Glomerular endothelial cell (primary cell): ENCODE measurements at places on chromosomes 6 and 20.

GRCh38 chr6:136987526-136987925 is 57.2 kb downstream of the IL20RA start:
- DNase-seq = no peak

DNA sequence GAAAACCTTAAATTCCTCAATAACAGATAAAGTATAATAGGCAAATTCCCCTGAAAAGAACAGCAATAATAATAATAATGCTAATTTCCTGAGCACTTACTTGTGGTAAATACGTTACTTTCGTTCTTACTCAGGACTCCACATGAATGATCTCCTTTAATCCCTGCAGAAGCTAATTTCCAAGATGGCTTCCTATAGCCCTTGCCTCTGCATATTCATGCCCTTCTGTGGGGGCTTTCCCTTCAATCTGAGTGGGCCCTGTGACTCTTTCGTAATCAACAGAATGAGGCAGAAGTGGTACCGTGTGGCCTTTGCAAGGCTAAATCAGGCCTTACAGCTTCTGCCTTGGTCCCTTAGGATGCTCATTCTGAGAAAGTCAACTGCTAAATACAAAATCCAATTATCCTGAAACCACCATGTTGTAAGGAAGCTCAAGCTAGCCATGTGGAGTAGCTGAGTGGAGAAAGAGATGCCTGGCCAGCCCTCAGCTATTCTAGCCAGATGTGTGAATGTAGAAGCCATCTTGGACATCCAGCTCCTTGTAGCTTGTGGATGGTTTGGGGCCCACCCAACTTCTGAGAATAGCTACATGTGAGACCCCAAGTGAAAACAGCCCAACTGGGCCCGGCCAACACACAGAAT is 50.5 kb downstream of the MCUR1 start:
- DNase-seq = no peak

GRCh38 chr6:42260972-42261371 is 43.3 kb upstream of the MRPS10 start:
- DNase-seq = no peak

- no peak for DNase-seq
Measured at GRCh38 chr6:89489078-89489477, 56.1 kb downstream of the ANKRD6 start.

GRCh38 chr20:11844691-11845090 is 73.0 kb upstream of the BTBD3 start:
- no peak for DNase-seq

DNA sequence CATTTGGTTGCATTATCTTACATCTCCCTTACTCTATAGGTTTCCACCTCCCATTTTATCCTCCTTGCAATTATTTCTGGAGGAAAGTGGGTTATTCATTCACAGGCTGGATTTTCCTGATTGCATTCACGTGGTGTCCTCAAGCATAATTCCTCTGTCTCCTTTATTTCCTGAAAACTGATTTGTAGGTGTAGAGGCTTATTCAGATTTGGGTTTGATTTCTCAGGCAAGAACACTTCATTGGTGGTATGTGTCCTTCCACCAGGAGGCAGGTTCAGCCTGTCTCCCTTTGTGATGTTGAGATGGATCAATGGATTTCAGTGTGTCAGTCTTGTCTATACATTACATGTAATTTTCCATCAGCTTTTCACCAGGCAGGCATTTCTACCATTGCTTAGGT is 17.3 kb downstream of the DNPH1 start:
- no peak for DNase-seq

DNA sequence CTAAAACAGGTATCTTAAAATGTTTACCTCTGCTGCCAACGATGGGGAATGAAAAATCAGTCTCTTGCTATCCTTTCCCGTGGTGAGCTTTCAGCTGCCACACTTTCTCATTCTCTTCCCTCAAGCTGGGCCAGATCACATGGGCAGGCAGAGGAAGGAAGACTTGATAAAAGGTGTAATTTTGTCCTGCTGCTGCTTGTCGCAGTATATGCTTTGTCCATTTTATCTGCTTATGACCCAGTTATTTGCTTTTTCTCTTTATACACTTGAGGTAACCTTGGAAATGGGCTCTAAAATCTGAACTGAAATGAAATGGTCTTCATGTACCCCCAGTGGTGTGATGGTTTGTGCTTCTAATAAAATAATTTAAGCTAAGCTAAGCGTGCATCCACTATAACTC is 695.9 kb upstream of the FLRT3 start:
- DNase-seq = no peak

- DNase-seq = no peak
Measured at GRCh38 chr6:110329714-110330436, 28.3 kb downstream of the METTL24 start.

DNA sequence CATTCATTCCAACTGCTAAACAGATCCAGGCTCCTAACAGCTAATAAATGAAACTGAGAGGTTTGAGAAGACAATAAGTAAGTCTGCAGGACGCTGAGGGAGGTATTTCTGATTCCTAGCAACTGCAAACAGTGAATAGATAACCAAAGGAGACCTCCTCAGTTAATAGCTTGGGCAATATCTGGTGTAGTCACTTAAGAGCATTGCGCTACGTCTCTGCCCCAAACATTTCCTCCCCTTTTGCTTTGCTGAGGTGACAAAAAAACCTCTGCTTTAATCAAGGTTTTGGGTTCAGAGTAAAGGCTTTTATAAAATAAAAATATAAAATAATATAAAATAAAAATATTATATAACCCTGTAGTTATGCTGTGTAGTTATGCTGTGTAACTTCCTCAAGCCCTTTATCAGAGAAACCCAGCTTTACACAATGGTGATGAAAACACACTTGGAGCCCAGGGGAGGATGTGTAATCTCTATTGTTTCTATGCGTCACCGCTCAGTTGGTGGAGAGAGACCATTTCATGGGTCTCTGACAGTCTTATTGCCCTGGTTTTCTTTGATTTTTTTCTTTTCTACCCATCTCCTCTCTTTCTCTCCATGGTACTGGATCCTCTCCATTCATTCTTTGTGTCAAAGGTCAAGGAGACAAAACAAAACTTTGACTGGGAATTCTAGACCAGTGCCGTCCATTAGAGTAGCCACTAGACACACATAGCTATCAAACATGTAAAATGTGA is 18.9 kb upstream of the CALHM5 start:
- no peak for DNase-seq

DNA sequence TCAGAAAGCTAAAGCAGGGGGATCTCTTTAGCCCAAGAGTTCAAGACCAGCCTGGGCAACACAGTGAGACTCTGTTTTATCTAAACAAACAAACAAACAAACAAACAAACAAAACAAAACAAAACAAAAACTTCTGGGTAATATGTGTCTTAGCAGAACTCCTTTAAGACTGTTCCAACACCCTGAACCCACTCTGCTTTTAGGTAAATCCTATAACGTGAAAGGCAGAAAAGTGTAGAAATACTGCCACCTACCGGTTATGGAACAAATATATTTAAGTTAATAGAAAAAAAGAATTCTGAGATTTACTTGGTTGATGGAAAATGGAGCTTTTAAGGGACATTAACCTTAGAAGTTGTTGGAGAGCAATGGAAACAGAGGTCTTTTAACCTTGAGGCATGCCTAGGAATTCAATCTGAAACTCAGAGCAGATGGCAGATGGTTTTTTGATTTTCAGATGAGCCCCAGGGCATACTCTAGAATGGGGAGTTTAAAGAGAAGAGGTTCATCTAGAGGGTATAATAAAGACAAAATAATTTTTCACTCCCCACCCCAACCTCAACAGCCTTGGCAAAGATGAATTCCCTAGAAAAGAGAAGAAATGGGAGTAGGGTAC is 38.5 kb downstream of the SOD2 start:
- peak; percentile 37 for DNase-seq

DNA sequence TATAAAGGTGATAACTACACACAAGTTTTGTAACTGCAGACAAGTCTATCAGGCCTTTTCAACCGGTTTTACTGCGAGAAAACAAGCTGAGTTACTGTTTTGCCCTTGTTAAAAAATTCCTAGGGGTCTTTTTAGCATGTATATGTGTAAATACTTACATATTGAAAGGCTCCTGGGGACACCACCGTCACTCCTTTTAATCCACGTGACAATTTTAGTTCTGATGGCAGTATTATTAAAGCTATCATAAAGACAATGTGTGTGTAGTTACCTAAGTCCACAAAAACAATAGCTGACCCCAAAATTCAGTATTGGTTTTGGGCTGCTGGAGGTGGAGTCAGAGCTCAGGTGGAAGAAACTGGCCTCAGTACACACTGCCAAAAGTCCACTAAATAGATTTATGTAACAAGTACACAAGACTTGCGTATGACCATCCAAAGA is 41.3 kb upstream of the HFE start:
- no peak for DNase-seq

DNA sequence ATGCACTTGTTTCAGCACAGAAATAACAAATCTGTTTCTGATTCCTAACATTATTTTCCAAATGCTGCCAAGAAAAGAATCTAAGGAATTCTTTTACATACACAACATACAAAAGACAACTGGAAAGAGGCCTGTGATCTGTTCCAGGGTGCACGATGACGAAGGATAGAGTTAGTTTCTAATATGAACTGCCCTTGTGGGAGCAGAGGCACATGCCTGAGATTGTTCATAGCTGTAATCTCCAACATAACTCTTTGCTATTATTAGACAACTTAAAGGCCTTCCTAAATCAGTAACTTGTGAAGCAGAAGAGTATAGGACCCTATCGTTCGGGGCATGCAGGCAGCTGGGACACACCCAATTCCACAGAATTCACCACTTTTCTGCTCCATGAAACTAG is 41.2 kb upstream of the NHSL1 start:
- no peak for DNase-seq

DNA sequence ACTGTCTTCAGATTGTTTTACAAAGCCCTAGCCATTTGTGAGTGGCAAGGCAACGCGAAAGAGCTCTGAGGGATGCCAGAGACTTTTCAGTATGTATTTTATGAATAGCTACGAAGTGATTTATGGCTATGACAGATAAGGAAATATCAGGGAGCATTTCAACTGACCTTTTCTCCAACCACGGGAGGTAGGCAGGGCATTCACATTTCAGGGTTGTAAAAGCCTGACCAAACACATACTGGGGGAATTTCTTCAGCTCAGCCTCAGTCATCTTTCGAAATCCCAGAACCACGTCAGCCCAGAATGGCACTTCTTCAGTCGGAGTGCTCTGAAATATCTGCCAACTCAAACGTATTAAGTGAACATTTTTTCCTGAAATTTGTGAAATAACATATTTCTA is 10.8 kb downstream of the DDO start:
- no peak for DNase-seq

- DNase-seq = no peak
Measured at GRCh38 chr20:38658879-38659596, 57.4 kb downstream of the ARHGAP40 start.

DNA sequence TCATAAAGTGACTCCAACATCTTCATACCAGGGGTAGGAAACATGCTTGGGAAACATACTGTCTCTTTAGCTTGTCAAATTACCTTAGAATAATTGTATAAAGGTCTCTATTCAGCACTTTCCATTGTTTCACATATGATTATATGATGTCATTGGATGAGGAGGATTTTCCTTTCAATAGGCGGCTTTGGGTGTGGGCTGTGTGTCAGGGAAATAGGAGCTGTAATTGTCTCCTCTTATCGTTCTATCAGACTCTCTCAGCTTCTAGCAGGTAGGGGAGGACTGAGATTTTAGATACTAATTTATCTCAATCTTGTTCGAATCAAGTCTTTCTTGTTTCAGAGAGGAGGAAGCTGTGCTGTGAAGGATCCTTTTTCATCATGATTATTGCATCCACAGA is 179.4 kb upstream of the OLIG3 start:
- DNase-seq = no peak

GRCh38 chr20:1855109-1855508 is 40.1 kb upstream of the SIRPA start:
- DNase-seq = no peak

- no peak for DNase-seq
Measured at GRCh38 chr6:95143408-95144180, 433.7 kb upstream of the MANEA start.

DNA sequence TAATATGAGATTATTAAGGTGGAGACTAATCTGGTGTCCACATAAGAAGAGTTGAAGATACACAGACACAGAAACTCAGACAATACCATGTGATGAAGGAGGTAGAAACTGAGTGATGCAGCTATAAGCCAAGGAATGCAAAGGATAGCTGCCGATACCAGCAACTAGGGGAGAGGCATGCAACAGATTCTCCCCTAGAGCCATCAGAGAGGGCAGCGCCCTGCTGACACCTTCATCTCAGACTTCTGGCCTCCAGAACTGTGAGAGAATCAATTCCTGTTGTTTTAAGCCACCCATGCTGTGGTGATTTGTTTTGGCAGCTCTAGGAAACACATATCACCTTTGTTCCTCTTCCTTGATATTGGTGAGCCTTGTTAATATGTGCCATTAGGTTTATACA is 41.5 kb downstream of the STXBP5 start:
- DNase-seq = no peak

- DNase-seq = no peak
Measured at GRCh38 chr6:74705451-74705850, 500.4 kb downstream of the COL12A1 start.

DNA sequence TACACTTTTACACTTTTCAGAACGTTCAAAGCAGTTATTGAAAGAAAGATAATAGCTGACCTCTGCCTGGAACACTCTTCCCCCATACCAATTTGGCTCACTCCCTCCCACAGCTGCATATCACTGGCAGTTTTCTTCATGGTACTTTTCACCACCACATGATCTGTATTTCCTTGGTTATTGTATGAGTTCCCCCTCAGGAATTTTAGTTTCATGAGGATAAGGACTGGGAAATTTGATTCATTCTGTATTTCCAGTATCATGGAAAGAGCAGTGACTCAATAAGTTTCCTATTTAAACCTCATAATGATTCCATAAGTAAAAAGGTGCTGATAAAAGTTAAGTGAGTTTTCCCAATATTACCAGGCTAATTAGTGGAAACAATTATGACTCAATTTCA is 16.0 kb downstream of the HTR1B start:
- DNase-seq = no peak
